ENCODE measurements at places on chromosomes 6 and 20. TPM values are rescaled to one million over a fixed set of nuclear protein-coding genes. Genes with fewer than 3 reads are reported as not detected.

Gene NMBR
- total RNA-seq: not detected

Gene CD2AP
- total RNA-seq: 27.1 TPM

Gene ATP9A
- total RNA-seq: 4.1 TPM

Gene HLA-DMA
- 10.3 TPM for total RNA-seq

Gene ASIP
- not detected for total RNA-seq

Gene C20orf202
- not detected for total RNA-seq

Gene ZNF391
- 0.37 TPM for total RNA-seq

Gene TMEM239
- total RNA-seq: not detected
